ENCODE measurements at places on chromosomes 1 and 21. TPM values are rescaled to one million over a fixed set of nuclear protein-coding genes. Genes with fewer than 3 reads are reported as not detected.
A peak's percentile ranks its signal among the peaks of the same experiment; 100 is the strongest.

Gene PLA2G4A
- 8.8 TPM for total RNA-seq

Gene METTL13
- total RNA-seq: 15.7 TPM

Gene OR2L5
- total RNA-seq: not detected

Gene CFHR4
- not detected for total RNA-seq

Gene GPR37L1
- total RNA-seq: not detected

Gene KRTAP12-2
- not detected for total RNA-seq

Gene DIO1
- not detected for total RNA-seq

Gene CD84
- total RNA-seq: 12.7 TPM

GRCh38 chr21:16287046-16287445, 557.3 kb downstream of the USP25 start:
- DNase-seq: no peak
- no peaks in the 10 kb centered on the region for H3K27me3 ChIP-seq
- no peak overlapping the region for H3K27ac ChIP-seq
- no peaks in the 10 kb centered on the region for H3K4me1 ChIP-seq

- no peak for DNase-seq
- no peak overlapping the region for H3K4me3 ChIP-seq
- no peaks in the 10 kb centered on the region for H3K36me3 ChIP-seq
- H3K4me1 ChIP-seq: peaks cover 10% of the 10 kb centered on the region
These were observed 4.6 kb downstream of the LPGAT1 start for GRCh38 chr1:211825980-211826379.

- no peaks in the 10 kb centered on the region for H3K27me3 ChIP-seq
- no peaks in the 10 kb centered on the region for H3K36me3 ChIP-seq
- peaks cover 17% of the 10 kb centered on the region for H3K4me1 ChIP-seq
These were observed 3.6 kb downstream of the PSEN2 start for GRCh38 chr1:226873771-226874578.

DNA sequence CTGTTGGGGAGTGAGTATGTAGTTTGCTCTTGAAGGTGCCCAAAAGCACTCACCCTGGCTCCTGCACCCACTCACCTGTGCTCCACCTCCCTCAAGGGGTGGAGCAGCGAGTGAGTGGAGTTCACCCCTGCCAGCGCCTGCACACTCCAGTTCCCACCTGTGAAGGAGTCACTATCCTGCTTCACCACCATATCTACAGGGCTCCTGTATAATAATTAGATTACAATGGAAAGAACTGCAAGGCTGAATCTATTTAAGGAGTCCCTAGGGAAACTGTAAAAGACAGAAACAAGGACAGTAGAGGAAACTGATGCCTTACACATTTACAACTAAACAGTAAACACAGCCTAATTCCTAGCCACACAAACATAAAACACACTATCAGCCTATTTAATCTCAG, 4.1 kb downstream of the DNAI4 start:
- no peak for DNase-seq
- H3K36me3 ChIP-seq: no peaks in the 10 kb centered on the region
- peaks cover 19% of the 10 kb centered on the region for H3K4me1 ChIP-seq
- H3K27ac ChIP-seq: no peak overlapping the region

DNA sequence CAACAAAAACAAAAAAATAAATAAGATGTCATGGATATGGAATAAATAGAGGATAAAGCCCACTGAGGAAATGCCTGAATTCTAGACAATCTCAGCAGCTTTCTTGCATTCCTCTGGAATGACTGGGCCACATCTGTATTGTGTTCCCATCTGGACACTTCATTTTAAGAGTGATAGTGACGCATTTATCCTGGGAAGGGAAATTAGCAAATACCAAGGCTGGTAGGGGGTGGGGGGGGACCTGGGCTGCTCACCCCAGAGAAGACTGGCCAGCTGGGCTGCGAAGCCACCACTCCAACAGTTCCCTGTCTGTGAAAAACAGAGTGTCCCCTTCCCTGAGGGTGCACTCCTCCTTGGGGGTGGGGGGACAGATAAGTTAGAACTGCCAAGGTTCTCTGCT, 106.3 kb downstream of the HIVEP3 start:
- H3K4me1 ChIP-seq: peaks cover 26% of the 10 kb centered on the region
- H3K4me3 ChIP-seq: no peak overlapping the region
- H3K27ac ChIP-seq: no peak overlapping the region
- DNase-seq: no peak

DNA sequence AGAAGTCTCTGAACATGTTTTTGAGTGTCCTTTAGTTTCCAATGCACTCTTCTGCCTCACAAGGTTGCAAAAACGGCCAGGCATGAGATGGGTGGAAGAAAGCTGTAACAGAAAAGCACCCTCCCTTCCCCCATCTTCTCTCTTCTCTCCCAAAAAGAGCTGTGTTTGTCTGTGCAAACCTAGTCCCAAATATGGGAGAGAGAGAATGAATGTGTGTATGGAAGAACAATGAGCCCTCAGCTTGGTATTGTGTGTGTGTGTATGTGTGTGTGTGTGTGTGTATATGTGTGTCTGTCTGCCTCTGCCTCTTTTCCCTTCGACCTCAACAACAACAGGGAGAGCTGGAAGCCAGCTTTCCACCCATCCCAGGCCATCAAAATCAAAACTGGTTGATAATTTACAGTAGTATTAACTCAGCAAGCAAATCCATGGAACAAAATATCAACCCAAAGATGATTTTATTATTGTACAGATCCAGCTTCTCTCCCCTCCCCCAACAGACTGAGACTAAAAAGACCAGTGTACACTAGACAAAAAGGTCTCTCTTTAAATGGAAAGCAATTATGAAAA, 1.8 kb downstream of the RERE start:
- peaks cover 25% of the 10 kb centered on the region for H3K4me1 ChIP-seq
- H3K4me3 ChIP-seq: peak overlapping the region; percentile 97
- H3K27me3 ChIP-seq: no peaks in the 10 kb centered on the region
- H3K36me3 ChIP-seq: no peaks in the 10 kb centered on the region

DNA sequence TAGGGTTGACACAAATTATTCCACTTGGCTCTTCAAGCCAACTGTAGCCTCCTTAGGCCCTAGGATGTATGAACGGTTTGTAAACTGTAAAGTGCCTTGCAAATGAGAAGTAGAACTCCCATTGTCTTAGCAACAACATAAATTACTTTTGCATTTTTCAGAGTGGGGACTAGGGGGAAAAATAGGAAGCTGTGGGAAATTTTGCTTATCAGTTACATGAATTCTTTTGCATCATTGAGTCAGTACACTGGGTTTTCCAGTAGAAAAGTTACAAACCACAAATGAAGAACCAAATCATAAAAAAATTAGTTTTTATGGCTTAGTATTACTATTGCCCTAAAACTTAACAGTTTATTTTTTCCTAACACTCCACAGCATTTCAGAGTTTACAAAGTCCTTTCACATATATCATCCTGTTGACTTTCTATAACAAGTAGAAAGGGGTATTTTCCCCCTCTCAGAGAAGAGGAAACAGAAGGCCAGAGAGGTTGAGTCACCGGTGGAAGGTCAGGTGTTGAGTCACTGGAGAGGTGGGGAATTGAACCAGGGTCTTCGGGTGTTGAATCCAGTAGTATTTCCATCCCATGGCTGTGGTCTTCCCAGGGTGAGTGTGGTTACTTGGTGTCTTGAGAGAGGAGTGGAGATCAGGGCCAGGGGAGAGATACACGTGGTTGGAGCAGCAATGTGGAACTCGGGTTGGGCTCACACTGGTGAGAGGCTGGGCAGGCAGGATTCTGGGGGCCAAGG, 71.9 kb upstream of the USP24 start:
- H3K27ac ChIP-seq: no peak overlapping the region
- no peak for DNase-seq
- H3K27me3 ChIP-seq: no peaks in the 10 kb centered on the region
- no peak overlapping the region for H3K4me3 ChIP-seq
- no peaks in the 10 kb centered on the region for H3K36me3 ChIP-seq

DNA sequence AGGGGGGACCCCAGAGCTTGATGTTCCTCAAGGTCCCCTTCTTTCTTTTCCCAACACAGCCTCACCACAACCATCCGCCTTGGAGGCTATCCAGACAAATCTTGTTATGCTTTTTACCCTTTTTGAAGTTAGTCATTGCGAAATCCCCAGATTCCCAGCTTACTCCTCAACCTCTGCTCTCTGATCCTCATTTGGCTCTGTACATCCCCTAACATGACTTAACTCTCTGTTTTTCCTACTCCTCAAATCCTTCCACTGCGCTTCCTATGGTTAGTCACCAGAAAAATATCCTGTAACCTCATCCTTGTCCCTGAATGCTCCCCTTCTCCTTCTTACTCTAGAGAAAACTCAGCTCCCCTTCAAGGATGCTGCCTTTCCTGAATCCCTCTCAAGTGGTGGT, 189.1 kb upstream of the POU3F1 start:
- H3K36me3 ChIP-seq: no peaks in the 10 kb centered on the region
- H3K4me1 ChIP-seq: no peaks in the 10 kb centered on the region
- H3K4me3 ChIP-seq: no peak overlapping the region
- no peak for DNase-seq
- H3K27me3 ChIP-seq: no peaks in the 10 kb centered on the region

DNA sequence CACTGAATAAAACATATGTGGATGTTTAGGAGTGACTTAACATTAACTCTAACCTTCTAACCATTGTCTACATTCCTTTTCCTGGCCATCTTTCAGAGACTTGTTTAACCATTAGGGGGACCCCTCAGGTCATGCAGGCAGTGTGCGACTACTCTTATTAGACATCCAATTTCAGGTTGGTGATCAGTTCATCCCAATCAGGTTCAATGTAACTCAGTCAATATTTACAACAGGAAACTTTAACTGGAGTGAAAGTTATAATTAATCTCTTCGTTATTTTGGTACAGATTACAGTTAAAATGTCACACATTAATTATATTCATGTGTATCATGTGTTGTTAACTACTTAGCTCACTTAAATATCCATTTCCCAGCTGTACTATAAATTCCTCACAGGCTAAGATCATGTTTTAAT, 68.8 kb upstream of the RGS1 start:
- H3K4me3 ChIP-seq: no peak overlapping the region
- DNase-seq: no peak
- H3K27ac ChIP-seq: no peak overlapping the region
- H3K4me1 ChIP-seq: peaks cover 3% of the 10 kb centered on the region
- no peaks in the 10 kb centered on the region for H3K36me3 ChIP-seq

GRCh38 chr1:100734676-100735075, 15.1 kb downstream of the VCAM1 start:
- H3K27me3 ChIP-seq: no peaks in the 10 kb centered on the region
- H3K36me3 ChIP-seq: no peaks in the 10 kb centered on the region
- H3K4me1 ChIP-seq: peaks cover 32% of the 10 kb centered on the region

DNA sequence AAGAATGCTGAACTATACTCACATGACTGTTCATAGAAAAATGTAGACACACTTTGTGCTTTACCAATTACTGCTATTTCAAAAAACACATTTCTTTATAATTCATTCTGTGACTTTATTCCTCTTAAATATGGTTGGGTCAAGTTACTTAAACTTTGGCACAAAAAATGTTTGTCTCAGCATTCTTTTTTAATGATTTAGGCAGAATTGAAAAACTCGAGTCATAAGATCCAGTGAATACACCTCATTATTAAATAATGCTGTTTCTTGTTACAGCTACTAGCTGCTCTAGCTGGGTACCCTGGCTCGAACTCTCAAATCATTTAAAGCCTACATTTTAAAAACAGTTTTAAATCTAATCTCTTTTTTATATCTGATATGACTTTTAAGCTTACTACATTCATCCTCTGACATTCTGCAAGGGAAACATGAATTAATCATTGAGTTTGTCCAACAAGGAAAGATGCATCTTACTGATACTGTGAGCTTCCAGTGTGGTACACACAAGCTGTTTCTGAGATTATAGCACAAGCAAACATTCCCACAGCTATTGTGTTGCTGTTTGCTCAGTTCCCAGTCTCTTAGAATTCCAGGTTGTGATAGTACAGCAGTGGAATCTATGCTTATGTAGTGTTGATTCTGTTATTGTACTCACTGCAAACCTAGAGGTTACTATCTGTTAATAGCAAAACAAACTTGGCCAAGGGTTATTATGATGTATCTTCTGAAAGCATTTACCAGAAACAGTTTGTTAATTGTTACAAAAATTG, 746.5 kb downstream of the USP25 start:
- H3K36me3 ChIP-seq: no peaks in the 10 kb centered on the region
- H3K27me3 ChIP-seq: no peaks in the 10 kb centered on the region
- no peak overlapping the region for H3K4me3 ChIP-seq
- H3K4me1 ChIP-seq: peaks cover 14% of the 10 kb centered on the region
- no peak overlapping the region for H3K27ac ChIP-seq

DNA sequence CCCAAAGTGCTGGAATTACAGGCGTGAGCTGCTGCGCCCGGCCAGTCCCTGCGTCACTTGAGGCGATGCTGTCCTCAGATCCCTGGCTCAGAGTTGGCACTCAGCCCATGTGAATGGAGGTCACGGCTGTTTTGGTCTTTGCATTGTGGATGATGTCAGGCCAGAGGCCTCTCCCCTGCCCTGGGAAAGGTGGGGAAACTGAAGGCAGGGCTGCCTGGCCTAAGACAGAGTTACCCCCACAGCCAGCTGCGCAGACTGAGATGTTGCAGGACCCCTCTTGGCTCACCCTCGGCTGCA, 821 bp downstream of the MASP2 start:
- DNase-seq: no peak
- no peaks in the 10 kb centered on the region for H3K4me1 ChIP-seq
- no peak overlapping the region for H3K4me3 ChIP-seq
- H3K36me3 ChIP-seq: no peaks in the 10 kb centered on the region
- H3K27ac ChIP-seq: no peak overlapping the region

- H3K27ac ChIP-seq: peak overlapping the region; percentile 64
- H3K27me3 ChIP-seq: no peaks in the 10 kb centered on the region
- H3K4me1 ChIP-seq: peaks cover 28% of the 10 kb centered on the region
- DNase-seq: peak; percentile 63
- H3K36me3 ChIP-seq: no peaks in the 10 kb centered on the region
- no peak overlapping the region for H3K4me3 ChIP-seq
These were observed 103.8 kb downstream of the EPHB2 start for GRCh38 chr1:22814176-22815042.

- no peaks in the 10 kb centered on the region for H3K27me3 ChIP-seq
- no peaks in the 10 kb centered on the region for H3K36me3 ChIP-seq
- H3K27ac ChIP-seq: no peak overlapping the region
- H3K4me3 ChIP-seq: no peak overlapping the region
- no peak for DNase-seq
- H3K4me1 ChIP-seq: no peaks in the 10 kb centered on the region
These were observed 33.2 kb downstream of the NHLH2 start for GRCh38 chr1:115807723-115808122.

DNA sequence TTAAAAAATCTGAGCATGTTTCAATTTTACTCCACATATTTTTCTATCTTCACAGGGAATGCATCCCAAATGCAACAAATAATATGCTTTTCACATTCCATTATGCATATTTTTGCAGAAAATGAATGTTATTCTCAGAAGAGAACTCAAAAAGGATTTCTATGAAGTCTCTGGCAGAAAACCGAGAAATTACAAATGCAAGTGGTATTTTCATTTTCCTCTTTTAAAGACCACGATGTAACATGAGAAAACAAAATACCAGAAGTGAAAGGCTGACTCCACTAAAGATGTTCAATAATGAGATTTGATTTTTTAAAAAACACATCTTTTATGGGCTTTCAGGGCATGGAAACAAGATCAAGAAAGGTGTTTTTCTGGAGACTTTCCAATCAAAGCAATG, 5.0 kb upstream of the PDC start:
- no peak overlapping the region for H3K4me3 ChIP-seq
- no peaks in the 10 kb centered on the region for H3K4me1 ChIP-seq
- DNase-seq: no peak
